ENCODE measurements at places on chromosomes 7 and 10.

DNA sequence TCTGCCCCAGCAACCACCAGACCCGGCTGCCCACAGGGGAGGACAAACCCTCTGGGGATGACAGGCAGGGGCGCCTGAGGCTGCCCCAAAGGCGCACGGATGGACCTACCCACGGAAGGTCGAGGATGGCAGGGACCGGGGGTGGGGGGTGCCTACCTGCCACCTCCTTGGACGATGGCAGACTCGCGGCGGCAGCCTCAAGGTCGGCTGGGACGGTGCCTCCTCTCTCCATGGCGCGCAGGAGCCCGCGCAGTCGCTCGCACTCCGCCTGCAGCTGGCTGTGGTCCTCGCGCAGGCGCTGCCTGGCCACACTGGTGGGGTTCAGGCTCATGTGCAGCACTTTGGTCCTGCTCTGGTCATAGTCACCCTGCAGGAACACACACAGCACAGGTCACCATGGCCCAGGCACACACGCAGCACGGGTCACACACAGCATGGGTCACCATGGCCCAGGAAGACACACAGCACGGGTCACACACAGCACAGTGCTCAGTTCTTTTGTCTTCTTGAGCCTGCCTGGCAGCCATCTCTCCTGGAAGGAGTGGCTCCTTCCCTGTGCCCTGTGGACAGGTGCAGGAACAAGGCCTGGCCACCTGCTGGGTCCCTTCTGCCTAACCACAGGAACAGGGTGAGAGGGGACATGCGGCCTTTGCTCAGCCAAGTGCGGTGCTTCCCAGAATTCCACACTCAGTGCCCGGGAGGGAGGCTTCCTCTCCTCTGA is 266.6 kb downstream of the ELFN1 start:
- no peak for DNase-seq

DNA sequence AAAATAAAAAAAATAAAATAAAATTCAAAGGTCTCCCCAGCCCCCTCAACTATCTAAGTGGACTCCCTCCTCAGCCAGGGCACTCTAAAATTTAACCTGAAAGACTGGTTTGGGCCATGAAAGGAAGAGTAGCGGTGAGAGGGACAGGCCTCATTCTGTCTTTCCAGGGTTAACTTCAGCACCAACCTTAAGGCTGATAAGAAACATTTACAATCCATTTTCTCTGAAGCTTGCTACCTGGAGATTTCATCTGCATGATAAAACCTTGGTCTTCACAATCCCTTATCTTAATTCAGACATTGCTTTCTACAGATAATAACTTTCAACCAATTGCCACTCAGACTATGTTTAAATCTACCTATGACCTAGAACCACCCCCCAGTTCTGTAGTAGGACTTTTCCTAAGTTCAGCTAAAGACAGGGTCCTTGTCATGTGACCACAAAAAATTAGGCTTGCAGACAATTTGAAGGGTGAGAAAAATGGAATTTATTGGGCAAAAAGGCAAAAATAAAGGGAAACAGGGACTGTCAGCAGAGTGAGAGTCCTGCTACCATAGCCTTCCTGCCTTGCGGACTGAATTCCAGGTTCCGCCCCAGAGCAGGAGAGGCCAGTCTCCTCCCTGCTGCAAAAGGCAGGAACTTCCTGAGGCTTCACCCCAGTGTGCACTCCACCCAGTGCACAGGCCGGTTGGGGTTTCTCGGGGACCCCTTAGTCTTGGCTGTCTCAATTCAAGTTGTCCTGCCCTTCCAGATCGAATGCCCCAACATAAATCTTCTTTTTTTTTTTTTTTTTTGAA is 26.0 kb downstream of the AGK start:
- DNase-seq = no peak

GRCh38 chr7:73701357-73701995 is 18.0 kb downstream of the STX1A start:
- peak; percentile 93 for DNase-seq

GRCh38 chr7:113444261-113444660 is 325.9 kb upstream of the SMIM30 start:
- no peak for DNase-seq

DNA sequence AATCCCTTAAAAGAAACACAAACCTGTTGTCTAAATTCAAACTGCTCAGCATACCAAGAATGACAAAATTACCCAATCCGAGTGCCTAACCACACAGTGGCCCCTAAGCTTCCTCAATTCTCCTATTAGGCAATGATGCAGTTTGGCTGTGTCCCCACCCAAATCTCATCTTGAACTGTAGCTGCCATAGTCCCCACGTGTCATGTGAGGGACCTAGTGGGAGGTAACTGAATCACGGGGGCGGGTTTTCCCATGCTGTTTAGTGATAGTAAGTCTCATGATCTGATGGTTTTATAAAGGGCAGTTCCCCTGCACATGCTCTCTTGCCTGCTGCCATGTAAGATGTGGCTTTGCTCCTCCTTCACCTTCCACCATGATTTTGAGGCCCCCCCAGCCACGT is 21.9 kb downstream of the PSAP start:
- DNase-seq = no peak

- DNase-seq = no peak
These were observed 54.2 kb downstream of the ABI1 start for GRCh38 chr10:26806557-26806956.

DNA sequence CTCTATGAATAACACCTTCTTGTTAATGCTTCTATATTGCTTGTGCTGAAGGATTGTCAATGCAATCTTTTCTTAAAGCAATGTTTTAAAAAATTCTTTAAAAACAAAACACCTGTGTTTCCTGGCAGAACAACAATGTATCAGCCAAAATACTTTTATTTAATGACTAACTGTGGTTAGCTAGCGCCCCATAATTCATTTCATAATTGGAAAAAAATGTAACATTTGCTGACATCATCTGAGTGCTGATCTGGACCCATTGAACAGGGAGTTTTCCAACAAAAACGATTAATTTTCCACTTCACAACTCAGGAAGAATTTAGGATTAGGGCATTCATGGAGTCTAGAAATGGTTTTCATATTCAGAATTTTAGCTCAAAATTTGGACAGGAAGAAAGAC is 137.6 kb upstream of the CDK6 start:
- no peak for DNase-seq

DNA sequence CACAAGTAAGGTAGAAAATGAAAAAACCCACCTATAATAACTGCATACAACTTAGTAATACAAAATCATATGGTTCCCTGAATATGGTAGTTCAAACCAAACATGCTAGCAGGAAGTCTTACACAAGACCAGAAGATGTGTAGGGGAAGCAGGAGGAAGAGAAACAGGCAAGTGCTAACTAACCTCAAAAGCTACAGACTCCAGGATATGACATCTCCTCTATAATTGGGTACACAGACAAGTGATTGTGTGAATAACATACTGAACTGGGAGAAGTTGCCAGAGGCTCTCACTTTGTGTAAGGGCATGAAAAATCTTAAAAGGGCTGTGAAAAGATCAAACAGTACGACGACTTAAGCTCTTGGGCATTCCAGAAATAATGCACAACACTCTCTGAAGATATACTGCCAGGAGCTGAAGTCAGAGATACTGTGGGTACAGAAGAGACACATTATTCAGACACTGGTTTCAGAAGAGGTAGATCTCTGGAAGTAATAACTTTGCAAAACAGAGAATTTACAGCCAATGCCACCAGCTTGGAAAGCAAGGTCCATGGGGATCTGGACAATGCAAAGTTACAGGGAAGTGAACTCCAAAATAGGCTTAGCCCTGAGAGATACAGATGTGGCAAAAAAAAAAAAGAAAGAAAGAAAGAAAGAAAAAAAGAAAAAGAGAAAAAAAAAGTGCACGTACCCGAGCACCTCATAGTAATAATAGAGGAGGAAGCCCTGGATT is 767.2 kb downstream of the TNS3 start:
- DNase-seq = no peak

DNA sequence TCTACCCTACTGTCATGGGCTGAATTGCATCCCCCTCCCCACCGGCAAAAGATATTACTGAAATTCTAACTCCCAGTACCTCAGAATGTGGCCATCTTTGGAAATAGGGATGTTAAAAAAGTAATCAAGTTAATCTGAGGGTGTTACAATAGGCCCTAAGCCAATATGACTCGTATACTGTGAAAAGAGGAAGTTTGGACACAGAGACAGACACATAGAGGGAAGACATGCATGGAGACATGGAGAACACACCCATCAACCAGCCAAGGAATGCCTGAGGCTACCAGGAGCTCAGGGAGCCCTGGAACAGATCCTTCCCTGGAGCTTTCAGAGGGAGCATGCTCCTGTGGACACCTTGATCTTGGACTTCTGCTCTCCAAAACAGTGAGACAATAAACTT is 138.2 kb upstream of the ADO start:
- DNase-seq = no peak

GRCh38 chr7:2886900-2887299 is 42.8 kb upstream of the GNA12 start:
- DNase-seq = peak; percentile 67

DNA sequence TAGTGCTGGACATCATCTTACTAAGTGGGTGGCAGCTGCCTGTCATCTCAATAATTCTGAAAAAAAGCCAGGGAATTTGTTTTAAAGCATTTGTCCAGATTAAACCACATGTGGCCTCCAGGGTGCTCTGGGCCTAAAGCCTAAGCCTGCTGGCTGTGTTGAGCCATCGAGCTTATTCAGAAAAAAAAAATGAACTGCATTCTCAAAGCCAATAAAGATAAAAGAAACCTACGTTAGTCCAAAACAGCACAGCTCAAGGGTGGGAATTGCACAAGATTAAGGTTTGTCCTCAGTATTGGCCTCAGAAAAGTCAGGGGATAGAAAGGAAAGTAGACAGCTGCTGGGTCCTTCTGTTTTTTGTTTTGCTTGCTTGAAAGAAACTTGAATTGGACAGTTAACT is 22.6 kb upstream of the PRTFDC1 start:
- no peak for DNase-seq

DNA sequence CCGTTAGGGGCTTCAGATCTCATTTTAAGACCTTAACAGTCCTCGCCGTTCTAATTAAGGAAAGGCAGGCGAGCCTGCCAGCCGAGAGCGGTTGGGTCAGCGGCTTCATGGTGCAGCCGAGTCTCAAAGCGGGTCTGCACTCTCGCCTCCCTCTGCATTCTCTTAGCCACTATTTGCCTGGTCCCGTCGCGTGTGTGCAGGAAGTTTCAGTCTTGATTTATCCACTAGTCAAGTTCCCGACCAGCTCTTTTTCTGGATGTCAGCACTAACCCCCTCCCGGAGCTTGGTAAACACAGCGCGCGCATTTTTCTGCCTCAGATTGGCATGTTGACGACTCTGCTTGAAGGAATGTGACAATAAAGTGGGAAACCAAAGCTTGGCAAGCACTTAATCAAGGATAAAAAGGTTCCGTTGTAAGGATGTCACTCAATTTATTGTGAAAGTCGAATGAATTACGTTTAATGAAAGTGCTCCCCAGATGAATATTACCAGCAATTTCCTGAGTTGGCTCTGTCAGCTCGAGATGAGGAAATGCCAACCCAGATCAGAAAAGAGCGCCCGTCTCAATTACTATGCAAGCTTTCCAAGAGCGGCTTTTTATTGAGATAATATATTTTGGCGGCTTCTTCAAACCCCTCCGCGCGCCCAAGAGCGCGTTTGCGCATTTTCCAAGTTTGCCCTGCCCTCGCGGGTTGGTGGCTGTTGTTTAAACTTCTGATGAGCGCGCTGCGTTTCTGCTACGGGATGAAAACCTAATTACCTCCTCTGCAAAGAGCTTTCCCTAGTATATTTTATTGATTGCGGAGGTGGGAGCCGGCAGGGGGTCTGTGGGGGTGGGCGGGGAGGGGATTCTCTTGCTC is 7.9 kb downstream of the NXPH1 start:
- peak; percentile 96 for DNase-seq

GRCh38 chr10:77430530-77430929 is 207.1 kb downstream of the KCNMA1 start:
- DNase-seq = no peak

- DNase-seq = no peak
These were observed 38.1 kb upstream of the ANTXRL start for GRCh38 chr10:46248651-46249146.

GRCh38 chr10:28468707-28469483 is 64.0 kb upstream of the WAC start:
- no peak for DNase-seq

DNA sequence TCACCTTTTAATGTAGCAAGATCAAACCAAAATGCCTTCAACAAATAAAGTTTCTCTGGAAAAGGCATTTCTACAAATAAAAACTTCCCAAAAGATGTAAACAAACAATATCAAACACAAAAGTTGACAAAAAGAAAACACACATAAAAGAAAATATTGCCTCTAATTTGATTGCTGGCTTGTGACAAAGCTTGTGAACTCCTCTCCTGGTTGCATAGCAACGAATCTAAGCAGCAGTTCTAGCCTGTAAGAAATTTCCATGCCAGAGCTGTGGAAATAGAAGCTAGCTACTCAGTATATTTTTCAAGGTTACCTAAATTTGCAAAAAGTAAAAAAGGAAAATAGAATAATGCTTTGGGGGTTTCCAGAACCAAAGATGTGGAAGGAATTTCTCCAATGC is 173.9 kb upstream of the CDK1 start:
- DNase-seq = no peak
